HCT116 (cell line): ENCODE measurements at places on chromosomes 1 and 21. TPM values are rescaled to one million over a fixed set of nuclear protein-coding genes. Genes with fewer than 3 reads are reported as not detected.

- no peaks in the 10 kb centered on the region for H3K27me3 ChIP-seq
- H3K27ac ChIP-seq: no peak overlapping the region
- H3K4me1 ChIP-seq: no peaks in the 10 kb centered on the region
- DNase-seq: no peak
These were observed 190.2 kb downstream of the RASAL2 start for GRCh38 chr1:178284058-178284457.

- H3K4me3 ChIP-seq: no peak overlapping the region
- no peak for DNase-seq
- H3K4me1 ChIP-seq: no peaks in the 10 kb centered on the region
- H3K27me3 ChIP-seq: no peaks in the 10 kb centered on the region
These were observed 9.4 kb downstream of the ZBTB40 start for GRCh38 chr1:22461100-22461499.

DNA sequence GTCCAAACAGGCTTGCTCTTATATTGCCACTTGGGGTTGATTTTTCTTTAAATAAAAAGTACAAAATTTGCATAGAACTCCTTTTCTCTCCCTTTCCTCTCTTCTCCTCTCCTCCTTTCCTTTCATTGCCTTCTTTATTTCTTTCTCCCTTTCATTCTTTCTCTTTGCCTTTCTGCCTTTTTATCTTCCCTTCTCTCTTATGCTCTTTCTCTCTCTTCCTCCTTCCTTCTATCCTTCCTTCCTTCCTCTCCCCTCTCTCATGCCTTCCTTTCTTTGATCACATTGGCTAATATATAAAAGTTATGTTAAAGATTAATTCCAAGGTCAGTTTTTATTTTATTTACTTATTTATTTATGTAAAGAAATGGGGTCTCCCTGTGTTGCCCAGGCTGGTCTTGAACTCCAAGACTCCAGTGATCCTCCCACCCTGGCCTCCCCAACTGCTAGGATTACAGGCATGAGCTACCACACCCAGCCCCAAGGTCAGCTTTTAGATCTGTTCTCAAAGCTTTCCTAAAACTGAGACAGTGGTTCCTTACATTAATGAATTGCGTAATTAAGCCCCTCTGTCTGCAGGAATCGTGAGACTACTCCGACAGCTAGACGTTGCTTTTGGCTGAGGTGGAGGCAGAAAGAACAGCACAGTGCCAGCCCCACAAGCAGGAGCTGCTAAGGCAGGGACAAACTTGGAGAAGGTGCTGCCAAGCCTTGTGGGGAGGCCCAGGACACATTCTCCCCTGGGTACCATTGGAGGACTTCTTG lies 361.9 kb downstream of the SIPA1L2 start:
- no peaks in the 10 kb centered on the region for H3K36me3 ChIP-seq
- no peaks in the 10 kb centered on the region for H3K27me3 ChIP-seq
- H3K27ac ChIP-seq: no peak overlapping the region
- H3K4me1 ChIP-seq: no peaks in the 10 kb centered on the region

DNA sequence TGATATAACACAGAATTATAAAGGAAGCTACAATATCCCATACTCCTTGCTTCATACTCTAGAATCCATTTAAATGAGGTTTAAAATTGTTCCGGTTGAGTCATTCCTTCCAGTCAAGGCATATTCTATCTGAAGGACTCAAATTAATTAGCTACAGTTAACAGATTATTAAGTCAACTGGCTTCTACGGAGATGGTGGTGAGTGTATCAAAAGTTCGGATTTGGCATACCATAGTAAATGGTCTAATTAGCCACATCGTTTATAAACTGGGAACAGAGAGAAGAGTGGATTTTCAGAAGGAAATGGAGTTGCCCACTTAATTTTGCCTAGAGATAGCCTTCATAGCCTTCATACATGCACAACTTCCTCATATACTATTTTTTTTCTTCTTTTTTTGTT lies 1095.3 kb downstream of the TTLL7 start:
- H3K36me3 ChIP-seq: no peaks in the 10 kb centered on the region
- H3K4me3 ChIP-seq: no peak overlapping the region
- H3K4me1 ChIP-seq: no peaks in the 10 kb centered on the region
- no peak overlapping the region for H3K27ac ChIP-seq
- no peaks in the 10 kb centered on the region for H3K27me3 ChIP-seq
- no peak for DNase-seq

- H3K36me3 ChIP-seq: no peaks in the 10 kb centered on the region
- H3K27me3 ChIP-seq: no peaks in the 10 kb centered on the region
- H3K4me3 ChIP-seq: no peak overlapping the region
- no peaks in the 10 kb centered on the region for H3K4me1 ChIP-seq
These were observed 86.2 kb downstream of the LBR start for GRCh38 chr1:225341642-225342041.

GRCh38 chr21:28229814-28230213 lies 762.9 kb downstream of the LTN1 start:
- DNase-seq: no peak
- no peaks in the 10 kb centered on the region for H3K27me3 ChIP-seq
- no peaks in the 10 kb centered on the region for H3K36me3 ChIP-seq
- H3K27ac ChIP-seq: no peak overlapping the region
- no peak overlapping the region for H3K4me3 ChIP-seq
- no peaks in the 10 kb centered on the region for H3K4me1 ChIP-seq

DNA sequence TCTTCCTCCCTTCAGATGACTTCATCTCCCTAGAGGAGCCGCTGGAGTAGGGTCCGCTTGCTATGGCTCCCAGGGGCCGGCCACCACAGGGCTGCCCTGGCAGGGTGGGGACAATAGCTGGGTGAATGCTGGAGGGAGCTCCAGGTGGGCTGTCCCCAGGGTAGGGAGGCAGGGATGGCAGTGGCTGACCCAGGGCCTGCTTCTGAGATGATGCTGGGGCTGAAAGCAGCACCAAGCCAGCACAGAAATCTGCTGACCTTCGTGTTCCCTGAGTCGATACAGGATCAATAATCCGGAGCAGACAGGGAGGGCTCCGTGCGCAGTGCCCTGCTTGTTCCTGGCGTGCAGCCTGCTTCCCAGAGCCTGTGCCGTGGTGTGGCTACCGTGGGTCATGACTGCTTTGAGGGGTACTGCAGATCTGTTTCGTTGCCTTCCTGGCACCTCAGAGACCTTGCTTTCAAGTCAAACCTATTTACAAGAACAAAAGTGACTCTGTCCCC lies 34.0 kb downstream of the TFF3 start:
- no peak overlapping the region for H3K27ac ChIP-seq
- DNase-seq: no peak
- H3K4me3 ChIP-seq: no peak overlapping the region
- H3K4me1 ChIP-seq: no peaks in the 10 kb centered on the region

The FMO4 gene
- 1.4 TPM for total RNA-seq
